EH (cell line): ENCODE measurements at places on chromosomes 4 and X.

GRCh38 chrX:133151336-133151735 is 54.4 kb upstream of the USP26 start:
- no peak for DNase-seq

- DNase-seq: peak; percentile 78
Measured at GRCh38 chr4:123616951-123617461, 220.4 kb downstream of the SPRY1 start.

- DNase-seq: peak; percentile 52
Measured at GRCh38 chr4:143616771-143617170, 83.7 kb downstream of the FREM3 start.

- no peak for DNase-seq
Measured at GRCh38 chrX:2516623-2517022, 15.8 kb upstream of the DHRSX start.

- no peak for DNase-seq
Measured at GRCh38 chrX:80602036-80602860, 182.0 kb downstream of the TENT5D start.

- DNase-seq: no peak
Measured at GRCh38 chr4:14308229-14308651, 680.7 kb upstream of the BOD1L1 start.

- DNase-seq: no peak
Measured at GRCh38 chr4:26319949-26320537, 771 bp upstream of the RBPJ start.

GRCh38 chr4:134628066-134628465 is 426.5 kb upstream of the PABPC4L start:
- peak; percentile 47 for DNase-seq

DNA sequence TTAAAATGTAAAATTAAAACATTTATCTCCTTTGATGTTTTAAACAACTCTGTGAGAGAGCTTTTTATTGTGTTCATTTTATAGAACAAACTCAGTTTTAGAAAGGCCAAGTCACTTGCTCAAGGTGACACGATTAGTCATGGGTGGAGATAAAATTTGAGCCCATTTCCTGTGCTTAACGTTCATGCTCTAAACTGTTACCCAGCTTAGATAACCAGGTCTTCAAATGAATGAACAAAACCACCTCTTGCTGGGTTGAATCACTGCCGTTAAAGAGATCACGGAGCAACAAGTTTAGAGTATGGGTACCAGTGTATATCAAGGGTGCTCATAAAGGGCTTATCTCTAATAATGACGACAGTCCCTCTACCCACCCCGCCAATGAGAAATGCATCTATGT is 10.2 kb upstream of the CASK start:
- no peak for DNase-seq

DNA sequence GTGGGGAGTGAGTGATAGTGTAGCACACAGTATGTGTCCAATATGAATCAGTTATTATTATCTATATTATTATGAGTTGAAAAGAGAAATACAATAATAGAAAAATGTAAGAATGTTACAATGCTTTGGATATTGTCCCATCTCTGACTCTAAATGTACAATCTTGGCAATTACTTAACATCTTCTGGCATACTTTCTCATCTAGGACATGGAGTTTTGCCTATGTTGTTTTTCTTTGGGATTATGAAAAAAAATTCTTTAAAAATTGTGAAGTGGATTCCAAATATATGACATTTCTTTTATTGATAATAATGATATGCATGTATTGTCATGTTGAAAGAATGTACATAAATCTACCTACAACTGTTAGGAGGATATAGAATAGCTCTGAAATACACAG is 84.1 kb downstream of the TBCK start:
- DNase-seq: no peak

GRCh38 chr4:132557660-132558059 is 591.4 kb upstream of the PCDH10 start:
- no peak for DNase-seq

GRCh38 chr4:174697896-174698295 is 131.2 kb downstream of the GLRA3 start:
- DNase-seq: no peak

- peak; percentile 72 for DNase-seq
Measured at GRCh38 chr4:180913750-180914149, 1329.5 kb upstream of the TENM3 start.

DNA sequence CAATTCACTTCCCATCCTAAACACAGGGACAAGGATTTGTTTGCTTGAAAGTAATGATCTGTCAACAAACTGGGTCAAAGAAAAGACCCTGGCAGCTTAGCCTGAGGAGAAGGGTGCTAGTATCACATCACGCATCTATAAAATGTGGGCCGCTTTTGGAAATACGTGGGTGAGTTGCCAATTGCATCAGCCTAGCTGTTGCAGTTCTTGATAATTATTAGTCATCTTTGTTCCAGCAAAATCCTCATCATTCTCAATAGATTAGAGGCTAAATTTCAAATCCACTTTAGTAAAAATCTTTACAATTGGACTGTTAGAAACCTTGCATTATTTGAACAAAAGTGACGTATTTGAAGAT is 33.6 kb upstream of the TAPT1 start:
- no peak for DNase-seq

- no peak for DNase-seq
Measured at GRCh38 chr4:151358266-151358665, 32.9 kb upstream of the SH3D19 start.

GRCh38 chr4:38684951-38685844 is 21.2 kb downstream of the KLF3 start:
- no peak for DNase-seq

DNA sequence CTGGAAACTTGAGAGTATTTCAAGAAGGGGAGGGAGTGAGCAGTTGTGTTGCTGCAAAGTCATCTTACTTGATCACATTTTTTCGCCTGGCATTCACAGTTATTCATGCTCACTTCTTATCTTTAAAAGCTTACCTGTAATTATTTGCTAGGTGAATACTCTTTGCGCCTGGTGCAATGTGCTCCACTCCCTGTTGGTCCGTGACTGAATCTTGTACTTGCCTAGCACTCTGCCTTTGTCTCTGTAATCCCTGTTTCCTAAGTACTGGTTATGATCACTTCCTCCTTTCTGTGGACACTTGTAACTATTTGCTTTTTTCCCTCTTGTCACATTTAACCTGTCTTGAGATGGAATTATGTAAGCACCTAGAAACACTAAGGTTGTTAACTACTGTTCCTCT is 5.8 kb downstream of the BMP2K start:
- DNase-seq: no peak

DNA sequence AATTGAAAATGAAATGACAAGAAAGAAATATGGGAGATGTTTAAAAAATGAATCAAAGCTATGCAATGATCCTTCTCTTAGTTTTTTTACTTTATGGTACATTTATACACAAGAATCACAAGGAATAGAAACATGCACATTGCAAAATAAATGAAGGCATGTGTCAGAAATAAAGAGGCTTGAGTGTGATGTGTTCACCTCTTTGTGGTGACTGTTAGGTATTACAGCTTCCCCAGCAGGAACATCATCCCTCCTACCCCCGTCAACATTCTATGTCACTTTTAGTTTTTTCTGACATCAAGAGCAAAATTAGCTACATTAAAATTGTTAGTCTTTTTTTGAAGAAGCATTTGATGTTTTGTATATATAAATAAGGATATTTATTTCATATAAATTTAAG is 214.8 kb downstream of the SLC4A4 start:
- peak; percentile 60 for DNase-seq

DNA sequence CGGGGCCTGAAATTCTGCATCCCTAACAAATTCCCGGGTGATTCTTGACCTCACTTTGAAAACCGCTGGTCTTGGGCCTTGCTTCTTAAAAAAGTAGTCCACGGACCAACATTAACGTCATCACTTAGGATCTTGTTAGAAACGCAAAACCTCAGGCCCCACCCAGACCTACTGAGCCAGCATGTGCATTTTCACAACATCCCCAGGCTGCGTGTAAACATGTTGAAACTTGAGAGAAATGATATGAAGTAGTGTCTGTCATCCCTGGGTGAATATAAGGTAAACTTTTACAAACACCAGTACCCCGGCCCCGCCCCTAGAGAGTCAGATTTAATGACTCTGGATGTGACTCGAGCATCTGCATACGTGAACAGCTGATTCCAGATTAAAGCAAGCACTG is 33.7 kb downstream of the SORBS2 start:
- no peak for DNase-seq

GRCh38 chrX:68648960-68649359 is 1.5 kb downstream of the STARD8 start:
- peak; percentile 77 for DNase-seq

DNA sequence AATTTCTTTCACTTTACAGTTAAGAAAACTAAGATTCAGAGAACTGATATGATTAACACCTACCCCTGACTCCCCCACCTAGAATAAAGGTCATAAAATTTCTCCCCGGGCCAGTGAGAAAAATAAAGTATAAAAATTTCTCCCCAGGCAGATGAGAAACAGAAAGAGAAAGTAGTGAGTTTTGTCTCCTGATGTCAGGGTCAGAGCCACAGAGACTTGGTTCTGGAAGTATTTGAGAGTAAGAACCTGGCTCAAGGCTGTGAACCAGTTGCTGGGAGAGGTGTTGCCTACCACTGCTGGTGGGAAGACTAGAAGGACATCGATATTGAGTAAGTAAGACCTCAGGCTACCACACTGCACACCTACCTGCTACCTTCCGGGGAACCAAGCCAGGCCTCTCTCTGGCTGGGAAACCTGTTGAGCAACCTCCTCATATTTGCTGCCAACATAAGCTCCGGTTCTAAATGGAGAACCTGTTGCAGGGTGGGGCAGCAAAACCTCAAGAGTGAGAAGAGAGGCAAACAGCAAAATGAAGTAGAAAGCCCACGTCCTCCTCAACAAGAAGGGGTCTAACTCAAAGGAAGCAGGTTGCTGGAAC is 104.2 kb upstream of the PUDP start:
- no peak for DNase-seq

GRCh38 chr4:91840359-91840758 is 463.4 kb upstream of the GRID2 start:
- no peak for DNase-seq
